ENCODE measurements at places on chromosomes 4 and X.

- DNase-seq, result no peak
Measured at GRCh38 chr4:135319685-135320084, 1118.1 kb upstream of the PABPC4L start.

GRCh38 chr4:82864336-82864979 lies 26.5 kb downstream of the SEC31A start:
- no peak for DNase-seq

- DNase-seq, result no peak
Measured at GRCh38 chrX:112641449-112641848, 38.3 kb downstream of the LHFPL1 start.

DNA sequence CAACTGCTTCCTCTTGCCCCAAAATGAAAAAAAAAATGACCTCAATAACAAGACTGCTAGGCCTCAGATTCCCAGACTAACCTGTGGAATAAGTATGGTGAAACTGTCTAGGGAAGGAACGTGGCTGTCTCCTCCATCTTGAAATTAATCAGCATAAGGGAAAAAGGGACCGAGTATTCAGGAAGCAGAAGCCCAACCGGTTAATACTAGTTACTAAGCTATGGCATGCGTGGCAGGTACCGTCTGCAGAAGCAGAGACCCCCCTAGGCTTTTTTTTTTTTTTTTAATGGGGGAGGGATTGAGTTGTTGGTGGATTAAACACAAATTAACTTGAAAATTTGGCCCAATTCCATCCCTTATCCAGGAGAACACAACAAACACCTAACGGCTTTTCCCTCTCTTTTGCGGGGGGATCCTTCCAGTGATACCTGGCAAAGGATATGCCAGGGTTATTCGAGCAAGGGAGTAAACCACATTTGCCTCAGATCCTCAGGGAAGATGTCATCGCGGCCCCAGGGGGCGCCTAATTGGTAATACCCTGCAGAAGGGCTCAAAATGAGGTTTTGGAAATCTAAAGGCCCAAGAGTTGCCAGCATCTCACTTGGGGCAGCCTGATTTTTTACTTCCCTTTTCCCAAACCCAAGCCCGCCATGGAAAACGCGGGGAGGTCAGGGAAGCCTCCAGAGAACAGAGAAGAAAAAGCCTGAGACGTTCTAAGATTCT lies 893 bp downstream of the RLIM start:
- DNase-seq, result no peak

DNA sequence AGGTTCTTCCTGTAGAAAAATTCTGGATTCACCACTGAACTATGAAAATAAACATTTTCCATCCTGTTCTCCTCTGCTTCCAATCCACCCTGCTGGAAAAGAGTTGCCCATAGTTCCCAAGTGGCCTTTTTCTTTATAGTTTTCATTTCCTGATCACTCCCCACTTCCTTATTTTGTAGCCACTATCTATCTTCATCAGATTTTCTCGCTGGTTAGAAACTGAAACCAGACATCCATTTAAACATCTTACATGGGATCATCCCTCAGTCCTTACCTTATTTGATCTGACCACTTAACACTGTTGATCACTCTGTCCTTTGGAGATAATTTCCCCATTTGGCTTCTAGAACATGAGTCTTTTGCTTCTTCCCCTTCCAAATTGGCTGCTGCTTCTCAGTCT lies 42.2 kb upstream of the SCOC start:
- no peak for DNase-seq

DNA sequence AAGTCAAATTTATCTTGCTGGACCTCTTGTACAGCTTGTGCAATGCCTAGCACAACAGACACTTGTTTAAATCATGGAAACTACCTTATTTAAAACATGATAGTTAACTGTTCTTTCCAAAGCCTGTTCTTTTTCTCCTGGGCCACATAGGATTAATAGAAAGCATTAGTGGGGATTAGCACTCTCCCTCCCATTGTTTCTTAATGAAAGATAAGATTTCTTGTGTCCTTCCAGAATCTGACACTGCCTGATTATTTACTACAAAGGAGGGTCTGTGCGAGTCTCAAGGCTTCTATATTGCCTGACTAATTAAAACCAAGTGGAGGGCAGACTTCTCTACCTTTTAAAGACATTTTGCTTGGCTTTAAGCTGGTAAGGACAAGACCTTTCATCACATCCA lies 8.5 kb upstream of the ELMOD2 start:
- DNase-seq, result no peak

DNA sequence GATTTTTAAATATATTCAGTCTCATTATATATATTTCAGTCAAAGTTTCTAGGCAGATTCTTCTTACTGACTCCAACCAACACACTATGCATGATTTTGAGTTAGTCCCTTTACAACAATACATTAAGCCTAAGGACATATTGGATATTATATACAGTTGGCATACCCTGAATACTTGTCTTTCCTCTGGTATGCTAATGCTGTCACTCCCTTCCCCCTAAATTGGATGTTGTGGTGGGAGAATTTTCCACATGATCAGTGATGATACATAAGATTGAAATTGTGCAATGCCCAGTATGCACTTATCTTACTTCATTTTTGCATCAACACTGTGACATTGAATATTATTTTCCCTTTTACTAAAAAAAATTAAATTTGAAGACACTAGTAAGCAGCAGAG lies 935.2 kb downstream of the PCDH7 start:
- DNase-seq, result no peak

DNA sequence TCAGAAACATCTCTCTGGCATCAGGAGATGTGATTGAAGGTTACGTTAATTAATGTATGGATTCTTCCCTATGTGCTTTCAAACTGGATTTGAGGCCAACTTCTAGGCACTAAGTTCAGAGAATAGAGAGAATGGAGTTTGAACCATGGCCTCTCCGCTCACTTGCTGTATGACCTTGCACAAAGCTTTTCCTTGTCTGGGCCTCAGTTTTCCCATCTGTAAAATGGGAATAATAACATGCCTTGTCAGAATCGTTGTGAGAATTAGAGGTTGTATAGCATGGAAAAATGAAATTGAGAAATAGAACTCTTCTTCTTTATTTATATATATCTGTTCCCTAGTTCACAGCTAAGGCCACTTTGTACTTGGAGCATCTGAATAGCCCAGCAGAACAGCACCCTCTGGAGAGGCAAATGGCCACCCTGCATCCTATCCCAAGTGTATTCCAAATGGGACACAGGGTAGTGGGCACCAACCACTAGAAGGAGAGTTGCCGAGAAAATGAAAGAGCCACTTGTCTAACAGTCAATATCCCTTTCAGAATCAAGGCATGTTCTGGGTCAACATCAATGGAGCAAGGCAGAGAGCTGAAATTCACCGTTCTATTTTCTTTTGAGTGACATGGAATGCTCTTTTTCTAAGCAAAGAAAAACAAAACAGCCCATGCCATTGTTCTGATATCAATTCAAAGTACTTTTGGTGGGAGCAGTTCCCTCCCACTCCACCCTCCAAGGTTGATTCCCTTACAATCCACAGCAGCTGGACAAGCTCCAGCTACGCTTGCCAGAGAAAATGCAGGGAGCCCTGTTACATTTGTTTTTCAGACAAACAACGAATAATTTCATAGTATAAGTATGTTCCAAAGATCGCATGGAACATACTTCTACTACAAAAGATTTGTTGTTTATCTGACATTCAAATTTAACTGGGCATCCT lies 23.3 kb upstream of the MTM1 start:
- DNase-seq, result no peak

- DNase-seq, result no peak
Measured at GRCh38 chr4:185998791-185999190, 70.2 kb upstream of the TLR3 start.

DNA sequence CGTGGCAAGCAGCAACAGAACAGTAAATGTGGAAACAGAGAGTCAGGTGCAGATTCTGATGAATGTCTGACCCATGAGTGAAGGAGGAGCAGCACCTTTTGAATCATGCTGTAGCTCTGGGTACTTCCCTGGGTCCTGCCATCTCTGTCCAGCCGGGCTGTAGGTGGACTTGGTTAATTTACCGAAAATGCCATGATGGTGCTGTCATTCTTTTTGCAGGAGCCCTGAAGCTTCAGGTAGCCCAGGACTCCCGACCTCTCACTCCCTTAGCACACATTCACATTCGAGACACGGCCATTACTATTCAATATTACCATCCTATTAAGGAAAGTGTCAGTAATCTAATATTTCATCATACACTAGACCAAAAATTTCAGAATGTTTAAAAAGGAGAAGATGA lies 320.9 kb downstream of the STK32B start:
- DNase-seq, result no peak

GRCh38 chrX:131782646-131783045 lies 238.8 kb downstream of the OR13H1 start:
- DNase-seq, result no peak

- DNase-seq, result no peak
Measured at GRCh38 chr4:69849969-69850368, 10.0 kb downstream of the SULT1E1 start.
